NCI-H1105 treated with DMSO at 0.1 percent for 48 hours (cell line): ENCODE measurements at places on chromosomes 1 and 21.

DNA sequence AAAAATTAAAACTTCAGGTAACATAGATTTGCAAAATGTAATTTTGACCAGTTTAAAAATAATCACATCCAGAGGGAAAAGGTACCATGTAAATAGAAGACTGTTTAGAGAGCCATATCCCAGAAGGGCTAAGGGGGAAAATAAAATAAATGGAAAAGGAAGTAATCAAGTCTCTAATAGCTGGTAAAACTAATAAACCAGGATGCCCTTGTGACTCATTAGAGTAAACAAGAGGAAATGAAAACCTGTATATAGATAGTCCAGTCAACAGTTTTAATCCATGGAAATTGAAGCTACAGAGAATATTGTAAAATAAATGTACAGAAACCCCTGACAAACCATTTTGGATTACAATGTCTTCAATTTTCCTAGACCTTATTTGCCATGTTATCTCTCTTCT is 698.0 kb upstream of the RGS18 start:
- DNase-seq, result no peak

DNA sequence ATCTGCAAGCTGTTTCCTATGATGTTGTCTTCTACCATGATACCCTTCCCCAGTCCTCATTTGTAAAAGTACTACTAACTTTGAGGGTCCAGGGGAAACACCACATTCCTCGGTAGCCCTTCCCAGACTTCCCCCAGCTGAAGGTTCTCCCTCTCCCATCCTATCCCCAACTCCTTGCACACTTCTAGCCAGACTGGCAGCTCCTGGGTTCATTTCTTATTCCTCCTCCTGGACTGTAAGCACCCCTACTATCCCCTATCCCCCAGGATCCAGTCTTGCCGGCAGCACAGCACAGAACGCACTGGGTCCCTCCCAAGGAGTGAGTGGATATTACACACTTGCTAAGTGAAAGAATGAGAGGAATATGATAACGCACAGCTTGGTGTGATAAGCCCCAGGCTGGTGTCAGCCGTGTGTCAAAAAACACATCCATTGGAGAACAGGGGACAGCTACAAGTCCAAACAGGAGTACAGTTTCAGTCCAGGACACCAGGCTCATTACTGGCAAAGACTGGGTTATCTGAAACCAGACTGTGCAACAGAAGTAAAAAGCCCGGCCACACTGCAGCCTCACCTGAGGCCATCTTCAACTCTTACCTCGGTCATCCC is 100.2 kb downstream of the SSBP3 start:
- no peak for DNase-seq

- DNase-seq, result no peak
Measured at GRCh38 chr1:176628775-176629174, 165.8 kb downstream of the PAPPA2 start.

GRCh38 chr21:32712043-32712442 is 15.8 kb downstream of the SYNJ1 start:
- no peak for DNase-seq

GRCh38 chr1:205321162-205321958 is at the start of gene NUAK2:
TSS of gene NUAK2 (minus strand) at chr1:205321745. CDS start at chr1:205321628, 117 bp downstream.
- DNase-seq, result peak; percentile 90

DNA sequence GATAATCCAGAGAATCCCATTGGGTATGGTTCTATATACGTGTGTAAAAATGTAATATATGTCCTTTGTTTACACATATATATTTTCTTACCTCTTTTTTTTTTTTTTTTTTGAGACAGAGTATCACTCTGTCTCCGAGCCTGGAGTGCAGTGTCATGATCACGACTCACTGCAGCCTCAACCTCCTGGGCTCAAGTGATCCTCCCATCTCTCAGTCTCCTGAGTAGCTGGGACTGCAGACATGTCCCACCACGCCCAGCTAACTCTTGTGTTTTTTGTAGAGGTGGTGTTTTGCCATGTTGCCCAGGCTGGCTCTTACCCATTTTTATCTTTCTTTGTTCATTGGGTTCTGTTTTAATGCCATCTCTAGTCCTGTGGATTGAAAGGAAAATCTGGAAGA is 59.5 kb downstream of the ZBTB17 start:
- no peak for DNase-seq

GRCh38 chr1:227449051-227449450 is 114.3 kb upstream of the ZNF678 start:
- no peak for DNase-seq

GRCh38 chr1:58922302-58923089 is 138.6 kb upstream of the JUN start:
- no peak for DNase-seq

GRCh38 chr1:68093737-68094136 is 43.3 kb upstream of the DIRAS3 start:
- no peak for DNase-seq

DNA sequence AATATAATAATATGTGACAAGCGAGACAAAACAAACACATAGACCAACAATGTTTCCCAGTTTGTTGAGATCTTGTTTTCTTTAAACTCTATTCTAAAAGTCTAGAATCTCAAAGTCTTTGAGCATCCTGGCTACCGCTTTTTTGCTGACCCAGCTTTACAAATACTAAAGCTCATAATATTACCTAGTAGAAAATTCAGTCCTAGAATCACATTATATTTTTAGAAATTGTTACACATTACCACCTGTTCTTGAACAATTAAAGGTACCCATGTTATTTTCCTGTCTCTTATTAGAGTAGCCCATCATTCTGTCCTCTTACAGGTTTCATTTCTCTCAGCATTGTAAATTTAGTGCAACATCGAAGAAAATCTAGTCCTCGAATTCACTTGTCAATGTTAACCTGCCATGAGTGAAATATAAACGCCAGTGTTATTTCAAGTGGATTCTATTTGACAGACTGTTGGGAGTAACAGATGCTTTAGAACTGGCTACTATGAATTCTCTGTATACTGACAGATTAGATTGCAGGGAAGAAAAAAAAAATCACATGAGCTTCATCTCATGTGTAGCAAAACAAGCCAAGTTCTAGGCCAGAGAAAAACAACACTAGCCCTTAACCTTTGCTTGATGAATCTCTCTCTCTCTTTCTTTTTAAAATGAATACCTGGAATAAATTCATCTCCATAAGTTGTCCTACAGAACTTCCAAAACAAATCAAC is 851.2 kb upstream of the ADAMTS5 start:
- DNase-seq, result no peak

GRCh38 chr1:232407120-232407519 is 222.8 kb downstream of the SIPA1L2 start:
- DNase-seq, result no peak

GRCh38 chr1:21077085-21077484 is 99.6 kb downstream of the EIF4G3 start:
- no peak for DNase-seq

- DNase-seq, result no peak
Measured at GRCh38 chr1:9389968-9390367, 97.3 kb downstream of the SPSB1 start.

DNA sequence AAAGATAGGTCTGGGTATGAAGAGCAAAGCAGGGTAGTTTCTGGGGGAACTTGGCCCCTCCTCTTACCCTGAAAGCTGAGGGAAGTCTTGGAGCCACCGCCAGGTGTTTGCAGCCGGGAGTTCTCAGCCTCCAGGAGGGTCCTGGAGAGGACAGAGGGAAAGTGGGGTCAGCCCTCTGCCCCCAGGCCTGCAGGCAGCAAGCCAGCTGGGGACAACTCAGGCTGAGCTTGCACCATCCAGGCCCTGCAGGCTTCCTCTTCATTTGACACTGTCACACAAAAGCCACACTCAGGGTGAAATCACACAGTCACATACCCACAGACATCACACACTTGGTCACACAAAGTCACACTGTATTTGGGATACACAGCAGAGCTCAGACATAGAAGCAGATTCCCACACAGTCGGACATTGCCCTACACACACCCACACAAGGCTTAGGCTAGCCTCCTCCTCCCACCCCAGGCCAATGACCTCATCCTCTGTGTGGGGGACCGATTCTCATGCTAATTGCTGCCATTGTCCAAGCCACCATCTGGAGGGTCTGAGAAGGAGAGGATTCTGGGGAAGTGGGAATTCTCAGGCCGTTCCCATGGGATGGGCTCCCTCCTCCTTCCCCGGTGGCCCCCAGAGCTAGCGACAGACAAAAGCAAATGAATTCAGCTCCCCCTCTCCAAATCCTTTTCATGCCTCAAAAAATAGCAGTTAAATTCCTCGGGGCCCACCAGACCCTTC is 3.7 kb downstream of the NES start:
- no peak for DNase-seq

DNA sequence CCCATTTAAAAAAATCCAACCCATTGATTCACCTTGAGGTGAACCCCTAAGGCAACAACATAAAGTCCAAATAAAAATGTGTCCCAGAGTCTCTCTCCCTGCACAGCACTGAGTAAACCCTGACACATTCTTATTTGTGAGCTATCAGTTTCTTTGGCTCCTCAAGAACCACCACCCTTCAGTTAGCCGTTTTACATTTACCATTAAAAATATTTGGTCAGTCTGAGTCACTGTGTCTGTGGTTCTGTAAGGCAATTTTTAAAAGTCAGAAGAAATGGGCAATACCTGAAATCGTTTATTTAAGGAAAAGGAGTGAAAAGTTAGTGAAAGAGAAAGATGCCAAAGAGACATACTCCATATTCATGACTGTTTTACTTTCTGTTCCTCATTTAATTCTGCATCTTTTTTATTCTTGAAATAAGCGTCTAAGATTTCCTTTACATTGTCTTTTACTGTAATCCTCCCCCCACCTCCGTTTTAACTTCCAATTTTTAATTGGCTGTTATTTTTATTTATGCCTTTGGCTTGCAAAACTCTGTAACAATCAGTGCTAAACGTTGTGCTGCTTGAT is 91.7 kb upstream of the IVNS1ABP start:
- DNase-seq, result no peak

DNA sequence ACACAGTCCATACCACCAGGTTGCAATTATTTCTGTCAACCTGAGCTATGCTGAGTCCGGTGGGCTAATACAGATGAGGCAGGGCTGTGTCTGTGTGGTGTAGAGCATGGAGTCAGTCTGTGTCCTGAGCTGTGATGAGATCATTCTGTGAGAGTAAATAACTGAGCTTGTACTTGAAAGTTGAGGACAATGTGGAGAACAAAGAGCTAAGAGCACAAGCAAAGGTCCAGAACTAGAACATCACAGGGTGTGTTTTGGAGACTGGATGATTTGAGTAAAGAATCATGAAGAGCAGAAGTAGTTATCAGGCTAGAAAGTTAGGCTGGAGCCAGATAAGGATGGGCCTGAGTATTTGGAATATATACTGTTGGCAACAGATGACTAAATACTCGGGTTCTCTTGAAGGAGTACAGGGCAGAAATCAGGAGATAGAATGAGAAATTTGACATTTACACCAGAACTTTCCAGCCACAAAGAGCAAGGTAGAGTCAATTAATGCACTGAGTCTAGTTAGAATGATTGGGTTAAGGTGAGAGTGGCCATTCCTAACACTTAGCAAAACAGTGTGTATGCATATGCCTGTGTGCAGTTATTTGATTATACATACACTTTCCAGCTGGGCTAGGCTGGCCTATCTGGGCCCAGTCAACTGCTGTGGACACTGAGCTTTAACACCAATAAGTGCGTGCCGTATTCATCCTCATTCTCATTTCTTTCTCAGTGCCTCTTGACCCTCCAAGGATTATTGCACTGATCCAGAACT is 48.8 kb downstream of the LEPR start:
- no peak for DNase-seq

DNA sequence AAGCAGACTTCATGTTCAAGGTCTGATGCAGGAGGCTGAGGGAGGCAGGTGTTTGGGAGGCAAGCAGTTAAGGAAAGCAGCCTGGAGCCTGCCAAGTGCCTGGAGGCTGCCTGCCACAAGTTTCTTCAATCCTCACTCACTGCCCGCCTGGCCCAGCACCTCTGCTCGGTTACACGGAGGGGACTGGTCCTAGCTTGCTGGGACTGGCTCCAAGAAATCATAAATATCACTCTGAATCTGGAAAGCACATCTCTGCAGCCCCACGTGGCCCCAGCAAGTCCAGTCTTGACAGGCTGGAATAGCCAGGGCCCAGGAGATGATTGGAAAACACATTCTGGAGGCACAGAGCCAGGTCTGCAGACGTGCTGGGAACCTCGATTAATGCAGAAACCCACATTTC is 83.9 kb downstream of the BCAR3 start:
- peak; percentile 97 for DNase-seq

- DNase-seq, result no peak
Measured at GRCh38 chr1:53627031-53627430, 111.9 kb downstream of the GLIS1 start.

- no peak for DNase-seq
Measured at GRCh38 chr1:31961536-31961935, 23.4 kb upstream of the PTP4A2 start.

DNA sequence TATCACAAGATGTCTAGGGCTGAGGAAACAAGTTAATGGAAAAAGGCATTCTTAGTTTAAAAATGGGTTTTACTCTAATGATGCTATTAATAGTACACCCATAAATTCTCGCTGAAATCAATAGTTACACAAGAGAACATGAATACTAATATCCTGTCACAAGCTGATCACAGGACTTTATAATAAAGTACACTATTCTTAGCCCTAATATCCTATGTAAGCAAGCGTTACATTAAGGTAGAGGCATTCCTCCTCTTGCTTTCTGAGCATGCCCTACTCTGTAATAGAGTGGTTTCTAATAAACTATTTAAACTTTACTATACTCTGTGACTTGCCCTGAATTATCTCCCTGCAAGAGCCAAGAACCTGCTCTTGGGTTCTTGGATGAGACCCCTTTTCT is 6.5 kb upstream of the PACC1 start:
- no peak for DNase-seq

DNA sequence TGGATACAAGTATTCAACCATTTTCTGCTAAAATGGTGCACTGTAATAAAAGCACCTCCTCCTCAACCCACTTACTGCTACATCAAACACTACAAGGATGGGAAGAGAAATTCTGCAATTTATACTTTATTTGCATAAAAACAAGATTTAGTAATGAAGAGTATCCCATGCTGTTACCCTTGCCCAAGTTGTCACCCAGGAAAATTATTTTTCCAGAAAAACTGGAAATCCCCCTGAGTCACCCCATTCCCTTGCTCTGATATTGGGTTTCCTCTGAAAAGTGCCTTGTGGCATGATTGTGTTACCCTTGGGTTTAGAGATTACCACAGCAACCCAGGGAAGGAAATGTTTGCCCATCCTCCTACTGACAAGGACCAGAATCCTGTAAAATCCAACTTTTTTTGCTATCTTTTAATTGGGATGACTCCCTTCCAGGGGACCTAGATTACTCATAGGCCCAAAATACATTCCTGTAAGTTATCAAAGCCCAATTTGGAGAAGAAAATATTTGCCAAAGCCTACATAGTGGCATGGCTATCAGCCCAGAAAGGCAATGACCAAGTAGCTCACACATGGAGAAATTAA is 16.5 kb upstream of the ZC3H11B start:
- DNase-seq, result no peak
